Stimulated activated CD8-positive, alpha-beta memory T cell treated with anti-CD3 and anti-CD28 coated beads, Interleukin-4, amount 100 ng/mL, for 1 hour (primary cell): ENCODE measurements at places on chromosomes 1 and 21.

- DNase-seq, result no peak
Measured at GRCh38 chr1:29415861-29416260, 179.5 kb downstream of the PTPRU start.

GRCh38 chr1:157992031-157992832 is 1.2 kb upstream of the KIRREL1 start:
- DNase-seq, result peak; percentile 2

DNA sequence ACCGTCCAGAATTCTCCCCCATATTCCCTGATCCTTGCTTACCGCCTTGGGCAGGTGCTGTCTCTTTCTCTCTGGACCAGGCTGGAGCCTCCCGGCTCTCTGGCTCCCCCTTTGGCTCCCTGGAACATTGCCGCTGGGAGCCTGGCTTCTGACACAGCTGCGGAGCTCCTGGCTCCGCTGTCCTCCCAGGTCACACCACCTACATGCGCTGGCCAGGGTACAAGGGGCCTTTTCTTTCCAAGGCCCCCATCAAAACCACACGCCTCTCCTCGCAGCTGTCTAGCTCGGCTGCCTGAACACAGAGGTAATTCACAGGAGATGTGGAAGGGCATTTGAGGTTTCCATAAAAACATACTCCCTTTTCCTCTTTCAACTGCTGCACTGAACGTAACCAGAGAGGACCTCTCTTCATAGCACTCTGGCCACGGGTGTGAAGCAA is 7.5 kb upstream of the ZNF648 start:
- DNase-seq, result no peak

DNA sequence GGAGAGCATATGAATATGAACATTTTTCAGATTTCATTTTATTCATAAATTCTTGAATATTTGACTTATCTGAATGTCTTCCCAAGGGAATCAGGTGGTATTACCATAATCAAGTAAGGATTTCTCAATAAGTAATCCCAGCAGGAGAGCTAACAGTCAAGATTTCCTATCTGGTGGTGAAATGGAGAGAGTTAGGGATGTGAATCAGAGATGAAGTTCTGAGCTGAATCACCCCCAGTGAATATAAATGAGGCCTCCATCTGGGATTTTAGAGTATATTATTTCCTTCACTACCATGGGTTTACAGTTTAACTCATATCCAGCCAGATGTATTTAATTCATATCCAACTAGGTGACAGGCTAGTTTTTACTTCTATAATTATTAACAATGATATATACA is 61.5 kb upstream of the RGS2 start:
- no peak for DNase-seq

- DNase-seq, result no peak
Measured at GRCh38 chr1:76940571-76941335, 73.5 kb downstream of the ST6GALNAC5 start.

DNA sequence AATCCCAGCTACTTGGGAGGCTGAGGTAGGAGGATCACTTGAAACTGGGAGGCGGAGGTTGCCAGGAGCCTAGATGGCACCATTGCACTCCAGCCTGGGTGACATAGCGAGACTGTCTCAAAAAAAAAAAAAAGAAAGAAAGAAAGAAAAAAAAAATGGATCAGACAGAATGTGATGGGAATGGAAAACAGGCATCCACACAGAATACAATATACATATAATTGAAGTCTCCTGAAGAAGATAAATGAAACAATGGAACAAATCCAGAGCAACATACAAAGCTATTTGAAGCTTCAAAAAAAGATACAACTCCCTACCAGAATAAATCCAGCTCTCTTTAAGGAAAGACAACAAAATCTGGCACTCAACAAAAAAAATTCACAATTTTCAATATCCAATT is 10.9 kb upstream of the EGLN1 start:
- DNase-seq, result no peak
